Myometrial cell (primary cell): ENCODE measurements at places on chromosomes 11 and 22. TPM values are rescaled to one million over a fixed set of nuclear protein-coding genes. Genes with fewer than 3 reads are reported as not detected.

The CHEK1 gene
- total RNA-seq: 25.7 and 38.6 TPM in 2 replicates

The TRIM5 gene
- total RNA-seq: 22.8 and 31.9 TPM in 2 replicates

The P2RX3 gene
- not detected in 2 replicates for total RNA-seq

The MS4A3 gene
- not detected in 2 replicates for total RNA-seq

The CSF2RB gene
- not detected in 2 replicates for total RNA-seq

The UNC93B1 gene
- 17.3 and 17.7 TPM in 2 replicates for total RNA-seq

The POLD3 gene
- total RNA-seq: 9.9 and 10.7 TPM in 2 replicates

The KCNJ5 gene
- total RNA-seq: not detected in 2 replicates

The LYVE1 gene
- total RNA-seq: not detected in 2 replicates
